ENCODE measurements at places on chromosomes 5 and 9. TPM values are rescaled to one million over a fixed set of nuclear protein-coding genes. Genes with fewer than 3 reads are reported as not detected.
A peak's percentile ranks its signal among the peaks of the same experiment; 100 is the strongest.

DNA sequence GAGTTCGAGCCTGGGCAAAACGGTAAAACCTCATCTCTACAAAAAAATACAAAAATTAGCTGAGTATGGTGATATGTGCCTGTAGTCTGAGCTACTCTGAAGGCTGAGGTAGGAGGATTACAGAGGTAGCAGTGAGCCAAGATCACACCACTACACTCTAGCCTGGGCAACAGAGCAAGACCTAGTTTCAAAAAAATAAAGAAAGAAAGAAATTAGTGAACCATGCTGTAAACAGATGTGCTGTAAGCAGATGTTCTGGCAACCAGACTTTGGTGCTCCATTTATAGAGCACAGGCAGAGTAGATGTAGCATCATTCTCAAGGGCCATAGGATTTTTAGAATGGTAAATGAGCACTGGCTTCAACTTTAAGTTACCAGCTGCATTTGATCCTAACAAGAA, 115.4 kb downstream of the ST8SIA4 start:
- no peak for DNase-seq

DNA sequence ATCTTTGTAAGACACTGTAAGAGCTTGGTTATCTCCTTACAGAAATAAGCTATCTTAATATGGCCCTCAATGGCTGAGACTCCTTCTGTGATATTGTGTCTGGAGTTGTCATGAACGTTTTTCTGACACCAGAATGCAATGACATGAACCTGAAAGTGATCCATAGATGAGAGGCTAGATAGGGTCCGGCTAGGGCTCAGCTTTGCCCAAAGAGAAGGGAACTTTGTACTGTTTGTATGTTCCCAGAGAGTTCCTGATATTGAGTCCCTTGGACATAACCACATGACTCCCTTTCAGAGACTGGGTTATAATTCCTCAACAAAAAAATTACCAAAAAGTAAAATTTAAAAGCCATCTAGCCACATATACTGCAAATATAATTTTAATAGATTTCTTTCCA, 575.8 kb upstream of the CLINT1 start:
- DNase-seq, result no peak

DNA sequence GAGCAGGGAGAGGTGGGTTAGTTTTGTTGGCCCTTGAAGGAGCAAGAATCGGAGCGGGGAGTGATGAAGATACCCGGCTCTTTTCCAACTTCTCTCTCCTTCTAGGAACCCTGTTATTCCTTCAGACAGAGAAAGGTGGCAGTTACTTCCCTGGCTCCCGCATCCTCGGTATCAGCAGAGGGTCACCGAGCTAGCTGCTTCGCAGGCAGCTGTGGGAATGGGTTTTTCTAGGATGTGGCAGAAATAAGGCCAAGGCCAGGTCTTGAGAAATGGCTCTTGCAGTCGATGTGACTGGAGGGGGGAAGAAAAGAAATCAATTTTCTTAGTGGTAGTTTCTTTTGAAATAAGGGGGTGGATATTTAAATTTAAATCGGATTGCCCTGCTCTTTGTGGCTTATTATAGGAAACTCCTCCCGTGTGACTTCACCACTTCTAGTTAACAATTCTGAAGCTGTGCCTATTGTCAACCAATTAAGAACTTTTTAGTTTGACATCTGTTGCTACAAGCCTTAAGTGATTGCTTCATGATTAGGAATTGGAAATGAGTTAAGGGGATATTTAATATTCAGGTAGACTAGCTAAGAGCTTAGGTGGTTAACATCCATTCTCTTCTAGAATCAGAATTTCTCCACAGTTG, 1.4 kb downstream of the SAP30L start:
- no peak for DNase-seq

DNA sequence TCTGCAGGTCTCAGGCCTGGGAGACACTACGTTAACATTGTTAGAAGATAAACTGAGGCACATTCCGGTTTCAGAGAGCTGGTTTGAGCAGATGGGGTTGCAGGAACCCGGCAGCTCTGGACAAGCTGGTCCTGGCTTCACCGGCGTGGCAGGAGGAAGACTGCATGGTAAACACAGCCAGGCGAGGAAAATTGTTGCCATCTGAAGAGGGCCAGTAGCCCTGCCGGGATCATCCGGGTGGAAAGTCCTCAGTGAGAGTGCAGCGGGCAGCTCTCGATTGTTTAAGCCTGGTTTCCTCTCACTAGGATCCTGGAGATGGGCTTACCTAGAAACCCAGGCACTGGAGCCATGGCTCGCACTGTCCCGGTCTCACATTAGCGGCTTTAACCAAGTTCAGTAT, 226.9 kb downstream of the IRX2 start:
- no peak for DNase-seq

- no peak for DNase-seq
Observed at GRCh38 chr5:92222449-92222848, 839.3 kb upstream of the ARRDC3 start.

GRCh38 chr5:133508845-133509741, 103.2 kb downstream of the FSTL4 start:
- no peak for DNase-seq

DNA sequence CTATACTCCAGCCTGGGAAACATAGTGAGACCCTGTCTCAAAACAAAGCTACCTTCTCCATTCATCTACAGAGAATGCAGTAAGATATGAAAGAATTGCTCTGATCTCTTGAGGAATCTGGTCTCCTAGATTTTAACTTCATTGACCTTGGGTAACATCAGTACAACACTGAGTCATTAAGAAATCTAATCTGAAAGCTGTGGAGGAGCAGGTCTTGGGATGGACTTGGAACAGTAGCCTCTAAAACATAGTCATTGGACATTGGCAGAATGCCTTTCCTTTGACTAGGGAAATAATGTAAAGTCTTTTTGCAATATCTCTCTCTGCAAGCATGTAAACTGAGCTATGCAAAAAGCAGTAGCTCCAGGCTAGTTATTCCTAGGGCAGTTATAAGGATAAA, 58.1 kb downstream of the KCNN2 start:
- no peak for DNase-seq

GRCh38 chr5:139092741-139093343, 105.3 kb downstream of the SIL1 start:
- no peak for DNase-seq

GRCh38 chr5:102733534-102733933, 21.6 kb upstream of the PAM start:
- no peak for DNase-seq

DNA sequence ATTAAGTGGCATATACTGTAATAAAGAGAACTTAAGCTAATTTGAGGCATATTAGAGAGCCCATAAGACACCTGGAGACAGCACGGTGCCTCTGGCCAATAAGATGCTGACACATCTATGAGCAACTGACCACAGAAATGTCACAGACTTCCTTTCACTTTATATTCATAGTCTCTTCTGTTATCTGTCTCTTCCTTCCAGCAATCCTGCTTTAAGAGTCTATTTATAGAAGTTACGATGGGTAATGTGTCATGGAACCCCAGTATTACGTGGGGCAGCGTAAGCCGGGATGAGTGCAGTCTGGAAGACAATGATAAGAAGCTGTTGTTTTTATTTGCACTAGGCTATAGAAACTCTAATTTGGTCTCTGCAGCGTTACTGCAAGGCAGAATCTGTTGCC, 136.8 kb downstream of the CFAP90 start:
- DNase-seq, result peak; percentile 75

GRCh38 chr5:107455111-107455544, 215.6 kb downstream of the EFNA5 start:
- DNase-seq, result peak; percentile 48

DNA sequence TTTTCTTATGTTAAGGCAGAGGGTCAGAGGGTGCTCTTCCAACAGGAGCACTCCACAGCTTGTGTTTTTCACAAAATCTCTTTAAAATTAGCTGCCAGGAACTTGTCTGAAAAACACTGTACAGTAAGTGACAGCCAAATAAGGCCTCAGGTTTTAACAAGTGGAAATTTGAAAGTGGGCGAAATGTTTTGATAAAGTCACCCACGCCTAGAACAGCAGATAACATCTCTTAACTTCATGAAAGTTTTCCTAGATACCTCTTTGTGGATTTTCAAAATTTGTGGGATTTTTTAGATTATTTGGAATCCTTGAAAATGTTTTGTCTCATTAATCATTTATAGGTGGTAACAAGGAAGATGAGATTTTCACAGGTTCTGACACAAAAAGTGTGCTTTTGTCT, 121.3 kb downstream of the PDE4D start:
- DNase-seq, result no peak

DNA sequence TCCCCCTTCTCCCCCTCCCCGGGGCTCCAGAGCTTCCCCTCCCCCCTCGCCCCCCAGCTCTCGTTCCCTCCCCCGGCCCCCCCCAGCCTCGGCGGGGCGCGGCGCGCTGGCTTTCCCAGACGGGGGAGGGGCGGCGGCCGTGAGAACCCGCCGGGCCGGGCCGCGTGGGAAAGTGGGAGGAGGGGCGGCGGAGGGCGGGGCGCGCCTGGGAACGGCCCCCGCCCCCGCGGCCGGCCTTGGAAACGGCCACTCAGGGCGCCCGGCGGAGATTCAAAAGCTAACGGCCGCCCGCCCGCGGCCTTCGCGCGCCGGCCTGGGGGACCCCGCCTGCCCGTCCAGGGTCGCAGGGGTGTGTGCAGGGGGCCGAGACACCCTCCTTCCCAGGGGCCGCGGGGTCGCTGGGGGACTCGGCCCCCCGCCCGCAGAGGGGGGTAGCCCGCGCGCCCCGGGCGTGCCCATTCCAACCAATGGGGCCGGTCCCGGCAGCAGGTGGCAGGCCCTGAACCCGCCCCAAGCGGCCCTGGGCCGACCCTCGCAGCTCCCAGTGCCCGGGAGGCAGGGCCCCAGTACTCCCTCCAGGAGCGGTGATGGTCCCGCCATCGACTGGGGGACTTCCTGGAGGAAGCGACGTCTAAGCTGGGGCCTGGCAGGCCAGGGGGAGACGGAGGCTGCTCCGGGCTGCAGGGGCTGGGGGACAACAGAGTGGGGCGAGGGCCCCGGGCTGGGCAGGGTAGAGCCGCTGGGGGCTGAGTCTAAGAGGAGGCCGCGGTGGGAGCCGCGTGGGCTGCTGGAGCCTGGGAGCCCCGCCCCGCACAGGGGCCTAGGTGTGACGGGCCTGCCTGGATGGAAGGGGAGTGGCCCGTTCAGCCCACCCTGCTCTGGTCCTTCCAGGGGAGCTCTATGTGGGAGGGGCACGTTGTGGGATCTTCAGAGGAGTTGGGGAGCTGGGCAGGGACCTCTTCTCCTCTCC, 14.2 kb upstream of the NRARP start:
- peak; percentile 81 for DNase-seq

DNA sequence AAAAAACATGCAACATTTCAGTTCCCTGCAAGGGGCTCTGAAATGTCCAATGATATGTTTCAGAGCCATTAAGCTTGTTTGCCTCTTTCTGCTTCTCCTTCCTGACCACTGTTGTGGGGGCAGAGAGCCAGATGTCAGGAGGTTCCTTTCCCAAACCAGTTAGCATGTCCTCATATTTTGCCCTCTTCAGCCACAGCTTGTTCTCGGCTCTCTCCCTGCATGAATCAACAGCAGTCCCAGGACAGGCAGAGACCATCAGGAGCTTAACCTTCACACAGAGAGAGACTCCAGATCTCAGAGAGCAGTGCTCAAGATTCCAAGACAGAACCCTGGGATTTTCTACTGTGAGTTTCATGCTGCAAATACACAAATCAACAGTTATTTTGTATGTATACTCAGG, 218.5 kb downstream of the COMMD10 start:
- no peak for DNase-seq

GRCh38 chr5:33180900-33181299, 259.9 kb upstream of the TARS1 start:
- peak; percentile 4 for DNase-seq

- DNase-seq, result no peak
Observed at GRCh38 chr9:107033966-107034365, 171.0 kb downstream of the ZNF462 start.

- DNase-seq, result no peak
Observed at GRCh38 chr5:38803246-38803645, 42.6 kb upstream of the OSMR start.

The PCDHA1 gene
- total RNA-seq, result 0.42 TPM

The OR1J2 gene
- not detected for total RNA-seq

The AQP3 gene
- 3.5 TPM for total RNA-seq

The SPINK6 gene
- not detected for total RNA-seq

The ANKDD1B gene
- total RNA-seq, result 0.12 TPM

The CD14 gene
- not detected for total RNA-seq

Data from Daoy (cell line).